ENCODE measurements at places on chromosomes 6 and 20. TPM values are rescaled to one million over a fixed set of nuclear protein-coding genes. Genes with fewer than 3 reads are reported as not detected.

Gene SLC32A1
- total RNA-seq = not detected

- H3K4me1 ChIP-seq = no peaks in the 10 kb centered on the region
- peaks cover 5% of the 10 kb centered on the region for H3K36me3 ChIP-seq
- H3K27me3 ChIP-seq = no peaks in the 10 kb centered on the region
- no peak for DNase-seq
These were observed 212.3 kb upstream of the PMEPA1 start for GRCh38 chr20:57922083-57922482.

Gene PACRG
- total RNA-seq = 0.50 TPM

Gene FBXL4
- total RNA-seq = 12.8 TPM

- H3K36me3 ChIP-seq = no peaks in the 10 kb centered on the region
- no peak overlapping the region for H3K27ac ChIP-seq
- no peaks in the 10 kb centered on the region for H3K4me1 ChIP-seq
- no peak for DNase-seq
- no peak overlapping the region for H3K4me3 ChIP-seq
- H3K27me3 ChIP-seq = no peaks in the 10 kb centered on the region
These were observed 727.5 kb downstream of the TBC1D32 start for GRCh38 chr6:120606743-120607142.

Gene IL17F
- total RNA-seq = not detected

DNA sequence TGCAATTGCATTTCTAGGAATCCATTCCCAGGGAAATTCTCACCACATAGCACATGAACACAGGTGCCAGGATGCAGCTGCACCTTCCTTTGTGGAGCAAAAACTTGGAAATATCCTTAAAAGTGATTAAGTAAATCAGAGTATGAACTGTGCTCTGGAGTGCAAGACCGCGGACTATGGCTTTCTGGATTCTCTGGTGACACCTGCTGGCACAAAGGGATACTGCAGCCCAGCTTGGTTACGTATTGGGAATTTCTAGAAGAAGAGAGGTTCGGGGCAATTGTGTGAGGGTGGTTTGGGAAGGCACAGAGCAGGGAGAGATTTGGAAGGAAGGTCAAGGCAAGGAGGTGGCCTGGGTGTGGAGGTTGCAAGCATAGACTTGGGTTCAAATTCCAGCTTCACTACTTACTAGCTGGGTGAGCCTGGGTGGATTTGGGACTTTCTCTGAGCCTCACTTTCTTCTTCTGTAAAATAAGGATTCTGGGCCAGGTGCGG is 15.9 kb upstream of the PEDS1 start:
- no peak overlapping the region for H3K4me3 ChIP-seq
- H3K27me3 ChIP-seq = peaks cover 21% of the 10 kb centered on the region
- no peaks in the 10 kb centered on the region for H3K36me3 ChIP-seq
- peaks cover 9% of the 10 kb centered on the region for H3K4me1 ChIP-seq

- H3K4me3 ChIP-seq = no peak overlapping the region
- H3K27me3 ChIP-seq = peaks cover 30% of the 10 kb centered on the region
- no peaks in the 10 kb centered on the region for H3K36me3 ChIP-seq
- no peaks in the 10 kb centered on the region for H3K4me1 ChIP-seq
- H3K27ac ChIP-seq = no peak overlapping the region
These were observed 49.2 kb downstream of the RGS17 start for GRCh38 chr6:153081914-153082313.

DNA sequence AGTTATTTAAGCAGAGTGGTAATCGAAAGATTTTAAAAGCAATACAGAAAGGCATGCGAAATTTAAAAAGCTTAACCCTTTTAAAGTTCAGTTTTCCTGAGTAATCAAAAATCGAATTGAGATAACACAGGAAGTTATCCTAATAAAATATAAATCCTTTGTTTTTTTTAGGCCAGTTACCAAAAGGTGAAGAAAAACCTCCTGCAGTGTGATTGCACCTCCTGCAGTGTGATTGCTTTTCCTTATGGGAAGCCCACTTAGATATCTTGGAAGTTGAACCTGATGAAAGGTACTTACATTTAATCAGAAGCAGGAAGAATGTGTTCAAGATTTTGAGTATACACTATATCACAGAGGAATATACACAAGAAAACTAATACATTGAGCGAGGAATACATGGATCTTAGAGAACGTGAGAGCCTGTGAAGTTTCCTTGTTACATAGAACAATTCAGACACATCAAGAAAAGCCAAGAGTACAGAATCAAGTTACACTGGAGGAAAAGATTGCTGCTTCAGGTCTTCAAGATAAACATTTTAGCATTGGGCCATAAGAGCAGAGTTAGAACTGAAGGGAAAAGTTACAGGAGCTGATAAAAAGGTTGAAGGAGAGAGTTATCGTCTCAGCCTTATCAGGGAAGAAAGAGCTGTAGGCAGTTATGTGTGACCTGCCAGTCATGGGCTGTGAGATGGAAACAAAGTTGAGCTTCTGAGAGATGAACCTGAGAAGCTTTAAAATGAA is 7.7 kb upstream of the TMEM181 start:
- H3K4me3 ChIP-seq = no peak overlapping the region
- H3K36me3 ChIP-seq = no peaks in the 10 kb centered on the region
- no peaks in the 10 kb centered on the region for H3K27me3 ChIP-seq
- H3K27ac ChIP-seq = no peak overlapping the region
- peaks cover 1% of the 10 kb centered on the region for H3K4me1 ChIP-seq

DNA sequence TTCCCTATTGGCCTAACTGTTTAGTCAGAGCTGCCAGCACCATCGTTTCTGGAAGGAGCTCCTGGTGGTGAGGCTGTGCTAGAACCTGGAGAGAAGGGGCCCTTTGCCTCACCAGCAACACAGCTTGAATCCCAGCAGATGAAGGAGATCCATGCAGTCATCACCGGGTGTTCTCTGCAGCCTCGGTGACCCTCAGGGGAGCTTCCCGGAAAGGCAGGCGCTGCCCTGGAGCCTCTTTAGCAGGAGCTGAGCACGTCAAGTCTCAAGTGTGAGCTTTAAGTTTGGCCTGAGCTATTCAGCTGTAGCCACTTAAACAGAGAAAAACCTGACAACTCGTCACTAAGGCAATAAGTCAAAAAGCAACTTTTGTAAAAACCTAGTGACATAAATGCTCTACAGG is 181.2 kb upstream of the FOXQ1 start:
- no peaks in the 10 kb centered on the region for H3K36me3 ChIP-seq
- H3K27me3 ChIP-seq = peaks cover 15% of the 10 kb centered on the region
- H3K27ac ChIP-seq = no peak overlapping the region
- H3K4me1 ChIP-seq = no peaks in the 10 kb centered on the region
- no peak overlapping the region for H3K4me3 ChIP-seq
- DNase-seq = no peak

DNA sequence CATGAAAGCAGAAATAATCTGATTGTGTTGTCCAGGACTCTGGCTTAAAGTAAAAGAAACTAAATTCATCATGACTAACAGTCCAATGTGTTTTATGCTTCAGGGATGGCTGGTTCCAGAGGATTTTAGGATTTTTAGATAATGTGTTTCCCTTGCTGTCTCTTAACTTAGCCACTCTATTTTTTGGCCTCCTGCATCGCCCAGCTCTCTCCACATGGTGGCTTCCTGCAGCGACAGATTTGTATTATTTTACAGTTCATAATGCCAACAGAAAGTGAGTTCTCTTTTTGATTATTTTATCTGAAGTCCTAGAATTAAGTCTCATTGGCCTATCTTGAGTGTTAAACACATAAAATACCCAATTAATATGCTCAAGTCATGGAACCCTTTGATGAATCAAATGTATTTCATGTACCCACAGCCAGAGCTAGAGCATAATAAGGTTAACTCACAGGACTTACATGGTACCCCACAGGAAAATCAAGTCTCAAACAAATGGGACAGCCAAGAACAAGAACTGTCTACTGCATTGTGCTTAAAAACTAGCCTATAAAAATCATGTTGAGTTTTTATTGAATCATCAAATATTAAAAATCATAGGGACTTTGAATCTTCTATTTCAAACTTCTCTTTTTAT is 582.5 kb downstream of the DOK5 start:
- H3K27me3 ChIP-seq = no peaks in the 10 kb centered on the region
- no peak overlapping the region for H3K4me3 ChIP-seq
- H3K27ac ChIP-seq = no peak overlapping the region
- H3K4me1 ChIP-seq = no peaks in the 10 kb centered on the region
- no peak for DNase-seq

DNA sequence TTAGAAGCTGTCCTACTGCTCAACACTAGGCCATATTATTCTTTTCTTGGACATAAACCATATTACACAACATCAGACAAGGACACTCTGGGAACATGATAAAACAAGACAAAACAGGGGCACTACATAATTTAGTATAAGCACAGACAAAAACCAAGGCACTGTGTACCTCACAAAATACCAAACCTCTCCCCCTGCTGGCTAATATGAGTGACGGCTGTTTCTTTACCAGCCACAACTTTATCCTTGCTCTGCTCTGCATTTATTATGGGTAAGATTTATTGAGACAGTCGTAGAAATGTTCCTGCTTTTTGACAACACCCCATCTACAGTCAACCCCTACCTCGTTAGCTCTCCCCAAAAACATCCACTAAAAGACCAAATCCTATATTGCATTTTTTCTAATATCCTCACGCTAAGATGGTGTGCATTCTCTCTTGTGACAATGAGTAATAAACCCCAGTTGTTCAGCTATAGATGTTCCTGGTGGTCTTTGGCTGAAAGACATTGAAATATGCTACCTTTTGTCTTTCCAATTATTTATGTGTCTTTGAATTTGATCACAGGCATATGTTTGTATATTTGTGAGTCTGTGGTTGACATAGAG is 23.8 kb upstream of the POLR1H start:
- H3K4me1 ChIP-seq = peaks cover under 1% of the 10 kb centered on the region
- H3K27me3 ChIP-seq = no peaks in the 10 kb centered on the region
- H3K27ac ChIP-seq = no peak overlapping the region
- no peak overlapping the region for H3K4me3 ChIP-seq
- peaks cover 4% of the 10 kb centered on the region for H3K36me3 ChIP-seq

Gene DNMT3B
- 2.6 TPM for total RNA-seq

- H3K4me3 ChIP-seq = no peak overlapping the region
- no peak overlapping the region for H3K27ac ChIP-seq
- no peaks in the 10 kb centered on the region for H3K4me1 ChIP-seq
- DNase-seq = no peak
These were observed 372.7 kb downstream of the ADGRB3 start for GRCh38 chr6:69007781-69008180.

Gene THBD
- total RNA-seq = not detected

- no peak for DNase-seq
- no peak overlapping the region for H3K4me3 ChIP-seq
- H3K36me3 ChIP-seq = no peaks in the 10 kb centered on the region
- H3K27me3 ChIP-seq = no peaks in the 10 kb centered on the region
- no peak overlapping the region for H3K27ac ChIP-seq
These were observed 41.2 kb downstream of the ZC3H12D start for GRCh38 chr6:149443411-149444181.

GRCh38 chr6:135067911-135068310 is 13.3 kb upstream of the HBS1L start:
- no peak overlapping the region for H3K4me3 ChIP-seq
- no peak overlapping the region for H3K27ac ChIP-seq
- H3K4me1 ChIP-seq = peaks cover 17% of the 10 kb centered on the region
- H3K36me3 ChIP-seq = peaks cover 6% of the 10 kb centered on the region
- no peak for DNase-seq

DNA sequence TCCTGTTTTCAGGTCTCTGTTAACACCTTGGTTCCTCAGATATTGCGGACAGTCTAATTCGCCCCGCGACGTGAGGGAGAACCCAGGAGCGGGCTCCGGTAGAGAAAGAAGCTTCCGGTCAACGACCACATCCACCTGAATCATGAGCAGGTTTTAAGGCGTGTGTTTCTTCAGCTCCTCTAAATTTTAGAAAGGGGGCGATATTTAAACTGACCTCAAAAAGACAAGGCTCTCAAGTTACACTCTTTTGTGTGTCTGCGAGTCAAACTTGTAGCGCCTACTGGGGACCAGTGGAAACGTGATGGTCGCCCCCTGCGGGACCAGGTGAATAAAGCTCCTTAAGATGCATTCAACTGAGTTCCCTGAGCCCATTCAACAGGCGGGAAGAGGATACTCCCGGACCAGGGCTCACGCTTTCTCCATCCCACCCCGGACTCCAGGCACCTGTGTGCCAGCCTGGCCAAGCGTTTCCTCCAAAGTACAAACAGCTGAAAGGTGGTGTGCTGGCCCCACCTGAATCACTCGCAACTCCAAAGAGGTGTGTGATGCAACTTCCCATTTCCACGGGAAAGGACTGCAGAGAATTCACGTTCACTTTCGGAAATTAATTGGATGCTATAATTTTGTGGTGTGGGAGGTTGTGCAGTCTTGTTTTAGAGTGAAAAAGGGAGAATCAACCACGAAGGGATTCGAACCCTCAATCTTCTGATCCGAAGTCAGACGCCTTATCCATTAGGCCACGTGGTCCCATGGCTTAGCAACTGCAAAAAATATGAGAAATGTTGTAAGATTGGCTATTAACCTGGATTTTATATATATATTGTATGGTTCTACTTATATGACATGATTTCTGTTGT is 17.0 kb downstream of the GPX5 start:
- peak overlapping the region; percentile 80 for H3K4me3 ChIP-seq
- H3K36me3 ChIP-seq = peaks cover 2% of the 10 kb centered on the region
- peak; percentile 58 for DNase-seq
- H3K27me3 ChIP-seq = peaks cover 71% of the 10 kb centered on the region
- peak overlapping the region; percentile 87 for H3K27ac ChIP-seq

GRCh38 chr20:48804300-48804980 is 23.4 kb downstream of the PREX1 start:
- H3K27me3 ChIP-seq = no peaks in the 10 kb centered on the region
- no peak for DNase-seq
- peaks cover 50% of the 10 kb centered on the region for H3K4me1 ChIP-seq
- H3K27ac ChIP-seq = no peak overlapping the region
- H3K4me3 ChIP-seq = no peak overlapping the region

Gene PIGT
- total RNA-seq = 48.0 TPM

GRCh38 chr6:138979365-138979764 is 8.7 kb downstream of the REPS1 start:
- no peak for DNase-seq
- H3K4me1 ChIP-seq = peaks cover 53% of the 10 kb centered on the region
- peaks cover 4% of the 10 kb centered on the region for H3K36me3 ChIP-seq
- H3K27ac ChIP-seq = no peak overlapping the region
- H3K27me3 ChIP-seq = no peaks in the 10 kb centered on the region

Gene MCUR1
- 42.1 TPM for total RNA-seq

Measured in activated naive CD8-positive, alpha-beta T cell treated with anti-CD3 and anti-CD28 coated beads for 36 hours (primary cell).